ENCODE measurements at places on chromosomes 7 and 10.
A peak's percentile ranks its signal among the peaks of the same experiment; 100 is the strongest.

DNA sequence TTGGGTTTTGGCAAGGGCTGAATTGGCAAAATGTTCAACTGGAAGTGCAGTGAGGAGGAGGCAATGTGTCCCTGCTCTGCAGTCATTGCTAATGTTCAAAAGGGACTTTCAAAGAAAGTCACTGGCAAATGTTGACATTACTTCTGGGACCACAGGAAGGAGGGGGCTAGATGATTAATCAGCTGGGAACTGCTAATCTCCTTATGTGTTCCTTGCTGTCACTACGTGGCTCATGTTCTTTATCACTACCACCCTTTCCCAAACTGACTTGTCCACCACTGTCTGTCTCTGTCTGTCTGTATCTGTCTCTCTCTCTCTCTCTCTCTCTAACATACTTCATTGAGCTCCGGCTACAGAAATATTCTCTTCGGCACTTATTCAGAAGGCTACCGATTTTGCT lies 86.9 kb upstream of the MTPN start:
- DNase-seq, result no peak

DNA sequence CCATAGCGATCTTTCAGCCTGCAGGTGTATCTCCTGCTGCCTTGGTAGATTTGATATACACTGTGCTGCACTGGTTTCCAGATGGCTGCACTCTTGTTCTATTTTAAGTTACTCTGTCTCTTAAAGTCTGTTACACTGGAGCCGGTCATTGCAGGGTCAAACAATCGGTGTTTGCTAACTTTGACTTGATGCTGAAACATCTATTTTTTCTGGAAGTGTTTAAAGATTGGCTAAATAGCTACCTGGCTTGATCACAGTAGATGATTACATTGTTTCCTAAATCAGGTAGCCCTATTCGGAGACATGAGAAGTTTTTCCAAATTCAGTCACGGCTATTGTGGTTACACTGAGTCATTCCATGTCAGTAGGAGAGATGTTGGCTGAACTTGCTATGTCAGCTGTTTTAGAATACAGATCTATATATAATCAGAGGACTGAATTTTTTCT lies 574.8 kb downstream of the ETV1 start:
- DNase-seq, result no peak

DNA sequence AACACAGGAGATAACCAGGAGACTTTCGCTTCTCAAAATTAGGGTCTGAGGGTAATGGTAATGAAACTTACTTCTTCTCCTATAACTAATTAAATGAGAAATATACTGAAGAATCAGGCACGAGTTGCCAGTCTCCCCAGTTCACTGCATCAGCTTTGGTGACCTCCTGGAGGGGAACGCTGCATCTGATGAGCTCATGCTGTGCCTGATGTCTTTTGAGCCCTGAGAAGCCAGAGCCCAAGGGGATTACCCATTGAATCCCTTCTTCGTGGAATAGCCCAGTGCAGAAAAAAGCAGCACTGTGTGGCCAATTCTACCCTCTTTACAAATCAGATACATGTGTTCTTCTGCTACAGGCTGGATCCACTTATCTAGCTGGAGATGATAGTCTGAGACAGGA lies 45.1 kb downstream of the CYP2C9 start:
- DNase-seq, result peak; percentile 17

DNA sequence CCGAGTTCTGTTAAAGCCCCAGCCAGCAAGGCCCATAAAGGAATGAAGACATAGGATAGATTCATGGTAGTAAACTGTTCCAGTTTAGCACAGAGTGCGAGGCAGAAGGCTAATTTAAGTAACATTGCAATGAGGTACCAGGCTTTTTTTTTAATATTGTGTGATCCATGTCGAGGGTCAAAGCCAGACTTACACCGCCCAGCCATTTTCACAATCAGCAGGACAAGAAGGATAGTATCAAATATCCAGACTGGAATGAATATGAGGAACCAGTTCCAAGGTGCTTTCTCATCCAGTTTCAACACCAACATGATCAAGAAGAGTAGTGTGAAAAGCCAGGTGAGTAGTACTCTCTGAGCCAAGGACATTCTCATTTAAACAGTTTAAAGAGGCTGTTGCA lies 4.2 kb downstream of the TMEM60 start:
- DNase-seq, result no peak

DNA sequence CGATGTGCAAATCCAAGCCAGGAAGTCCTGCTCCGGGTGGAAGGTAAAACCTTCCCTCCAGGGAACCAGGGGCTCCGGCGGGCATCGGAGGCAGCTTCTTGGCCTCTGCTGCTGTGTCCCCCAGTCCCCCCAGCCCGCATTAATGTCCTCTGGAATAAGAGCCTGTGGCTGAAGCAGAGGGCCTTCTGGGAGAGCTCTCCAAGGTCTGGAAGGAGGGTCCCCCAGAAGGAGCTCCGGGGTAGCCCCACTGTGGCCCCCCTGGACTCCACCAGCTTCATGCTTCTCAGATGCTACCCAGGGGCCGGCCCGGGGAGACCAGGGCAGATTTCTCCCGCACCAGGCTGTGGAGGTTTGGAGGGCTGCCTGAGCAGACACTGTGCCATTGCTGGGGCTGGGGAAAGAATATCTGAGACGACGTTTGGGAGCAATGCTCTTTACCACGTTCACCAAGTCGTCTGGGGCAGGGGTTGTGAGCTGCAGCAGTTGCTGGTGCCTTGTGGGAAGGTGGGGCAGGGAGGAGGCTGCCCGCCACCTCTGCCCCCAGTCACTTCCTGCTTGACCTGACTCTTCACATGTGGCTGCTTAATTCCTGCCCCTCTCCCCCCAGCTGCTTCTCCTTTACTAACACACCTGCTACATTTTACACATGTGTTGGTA lies 8.3 kb downstream of the ZNF853 start:
- DNase-seq, result no peak

DNA sequence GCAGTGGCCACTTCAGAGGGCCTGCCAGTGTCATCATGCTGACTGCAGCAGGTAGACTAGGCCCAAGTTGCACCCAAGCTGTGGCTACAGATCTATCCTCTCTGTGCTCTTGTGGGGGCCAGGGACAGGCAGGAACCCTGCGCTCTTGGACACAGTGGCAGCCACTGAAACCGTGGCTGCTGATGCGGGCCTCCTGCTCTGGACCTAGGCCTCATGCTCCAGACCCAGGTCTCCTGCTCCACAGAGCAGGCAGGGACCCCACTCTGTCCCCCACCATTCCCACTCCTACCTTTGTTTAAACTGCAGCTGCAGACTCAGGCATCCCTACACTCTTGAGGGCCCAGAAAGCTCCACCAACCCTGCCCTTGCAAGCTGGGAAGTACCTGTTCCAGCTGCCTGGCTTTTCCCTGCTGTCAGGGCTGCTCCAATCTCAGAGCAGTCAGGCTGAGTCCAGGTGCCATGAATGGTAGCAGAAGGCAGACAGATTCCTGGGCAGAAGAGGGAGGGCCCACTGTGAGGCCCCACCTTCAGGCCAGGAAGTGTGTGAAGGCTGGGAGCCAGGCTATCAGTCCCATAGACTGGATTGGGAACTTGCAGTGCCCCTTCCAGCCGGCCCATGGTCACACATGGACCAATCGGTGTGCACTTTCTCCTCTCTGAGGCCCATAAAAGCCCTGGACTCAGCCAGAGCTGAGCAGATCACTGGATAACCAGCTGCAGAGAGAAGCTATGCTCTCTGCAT lies 634.0 kb upstream of the SEMA3D start:
- DNase-seq, result no peak

DNA sequence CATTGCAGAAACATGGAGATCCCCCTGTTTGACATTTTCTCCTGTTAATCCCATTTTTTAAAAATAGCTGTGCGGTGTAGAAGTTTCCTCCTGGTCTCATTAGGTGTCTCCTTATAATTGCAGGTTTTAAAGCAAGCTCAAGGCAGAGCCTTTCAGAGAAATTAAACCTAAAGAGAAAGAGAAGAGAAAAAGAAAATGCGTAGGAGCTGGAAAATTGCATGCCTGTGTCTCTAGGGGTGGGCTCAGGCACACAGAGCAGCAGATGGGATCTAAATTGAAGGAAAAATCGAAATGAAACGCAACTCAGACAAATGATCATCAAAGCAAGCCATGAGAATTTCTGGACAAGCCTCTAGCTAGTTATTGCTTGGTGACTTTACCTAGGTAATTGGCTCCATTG lies 40.1 kb downstream of the GPR26 start:
- DNase-seq, result no peak

DNA sequence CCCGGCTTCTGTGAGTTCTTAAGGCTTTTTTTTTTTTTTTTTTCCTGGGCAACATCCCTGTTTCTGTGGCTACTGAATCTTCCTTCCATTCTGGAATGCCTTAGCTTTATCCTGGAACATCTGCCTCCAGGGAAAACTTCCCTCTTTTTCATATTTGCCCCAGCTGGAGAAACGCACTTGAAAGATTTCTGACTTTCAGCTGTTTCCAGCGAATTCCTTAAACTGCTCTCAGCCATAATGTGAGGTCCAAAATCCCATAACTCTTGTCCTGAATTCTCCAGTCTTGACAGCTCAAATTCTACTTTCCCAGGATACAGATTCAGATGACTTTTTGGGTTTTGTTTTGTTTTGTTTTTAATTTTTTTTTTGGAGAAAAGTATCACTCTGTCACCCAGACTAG lies 263.6 kb upstream of the AUTS2 start:
- no peak for DNase-seq

- DNase-seq, result no peak
These were observed 1.8 kb upstream of the XPNPEP1 start for GRCh38 chr10:109924967-109925620.

GRCh38 chr7:47967123-47967522 lies 12.3 kb downstream of the HUS1 start:
- no peak for DNase-seq

GRCh38 chr7:78587443-78588044 lies 789.0 kb downstream of the PHTF2 start:
- no peak for DNase-seq

- no peak for DNase-seq
These were observed 20.4 kb upstream of the INPP5F start for GRCh38 chr10:119705434-119705831.

DNA sequence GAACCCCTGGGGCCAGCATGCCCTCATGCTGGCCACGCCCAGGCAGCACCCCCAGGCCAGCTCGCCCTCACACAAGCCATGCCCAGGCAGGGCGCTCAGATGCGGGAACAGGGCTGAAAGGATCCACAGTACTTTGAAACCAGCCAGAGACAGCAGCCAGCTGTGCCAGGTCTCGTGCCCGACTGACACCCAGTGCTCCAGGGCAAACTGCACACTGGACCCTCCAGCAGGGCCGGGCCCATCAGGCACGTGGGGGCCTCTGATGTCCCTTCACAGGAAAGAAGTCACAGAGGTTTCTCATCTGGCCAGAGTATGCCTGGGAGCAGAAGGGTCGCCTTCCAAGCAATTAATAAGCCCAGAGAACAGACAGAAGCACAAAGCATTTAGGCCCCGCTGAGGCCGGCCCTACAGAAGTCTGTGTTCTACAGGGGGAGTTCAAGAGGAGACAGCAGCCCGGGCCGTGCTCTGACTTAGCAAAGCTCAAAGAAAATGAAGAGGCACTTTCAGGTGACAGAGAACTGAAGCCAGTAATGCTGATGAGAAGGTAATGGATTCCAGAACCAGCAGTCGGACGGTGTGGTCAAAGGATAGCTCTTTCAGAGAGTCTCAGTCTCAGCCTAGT lies 21.4 kb downstream of the MAD1L1 start:
- DNase-seq, result peak; percentile 6

- DNase-seq, result peak; percentile 65
These were observed 610.4 kb downstream of the IPMK start for GRCh38 chr10:57657164-57657765.

- no peak for DNase-seq
These were observed 62.4 kb downstream of the HIBADH start for GRCh38 chr7:27600247-27600646.

- no peak for DNase-seq
These were observed 55.1 kb downstream of the CCDC3 start for GRCh38 chr10:12946372-12946771.

GRCh38 chr7:50022451-50022850 lies 70.6 kb downstream of the ZPBP start:
- no peak for DNase-seq

DNA sequence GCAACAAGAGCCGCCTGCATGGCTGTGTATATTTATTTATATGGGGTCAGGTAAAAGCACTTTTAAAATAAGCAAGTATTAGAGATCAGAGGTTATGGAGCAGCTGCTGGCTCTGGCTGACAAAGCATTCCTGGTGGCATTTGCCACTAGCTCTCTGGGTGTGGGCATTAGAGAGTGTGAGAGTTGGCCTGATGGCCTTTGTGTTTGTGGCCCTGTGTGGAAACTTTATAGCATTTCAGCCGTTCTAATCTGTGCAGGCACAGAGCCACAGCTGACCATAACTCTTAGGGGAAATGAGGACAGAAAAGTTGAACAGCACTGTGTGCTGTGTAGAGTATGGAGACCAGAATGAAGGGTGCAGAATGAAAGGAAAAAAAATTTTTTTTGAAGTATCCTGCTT lies 118.9 kb downstream of the AUTS2 start:
- no peak for DNase-seq

GRCh38 chr10:69451784-69452251 lies 553 bp downstream of the TSPAN15 start:
- DNase-seq, result no peak

GRCh38 chr10:101446947-101447346 lies 93.0 kb downstream of the BTRC start:
- no peak for DNase-seq

GRCh38 chr7:18536486-18536885 lies 40.9 kb downstream of the HDAC9 start:
- DNase-seq, result no peak

GRCh38 chr7:90777465-90777864 lies 181.3 kb downstream of the CDK14 start:
- no peak for DNase-seq

- DNase-seq, result no peak
These were observed 41.3 kb upstream of the OPN4 start for GRCh38 chr10:86613096-86613495.

DNA sequence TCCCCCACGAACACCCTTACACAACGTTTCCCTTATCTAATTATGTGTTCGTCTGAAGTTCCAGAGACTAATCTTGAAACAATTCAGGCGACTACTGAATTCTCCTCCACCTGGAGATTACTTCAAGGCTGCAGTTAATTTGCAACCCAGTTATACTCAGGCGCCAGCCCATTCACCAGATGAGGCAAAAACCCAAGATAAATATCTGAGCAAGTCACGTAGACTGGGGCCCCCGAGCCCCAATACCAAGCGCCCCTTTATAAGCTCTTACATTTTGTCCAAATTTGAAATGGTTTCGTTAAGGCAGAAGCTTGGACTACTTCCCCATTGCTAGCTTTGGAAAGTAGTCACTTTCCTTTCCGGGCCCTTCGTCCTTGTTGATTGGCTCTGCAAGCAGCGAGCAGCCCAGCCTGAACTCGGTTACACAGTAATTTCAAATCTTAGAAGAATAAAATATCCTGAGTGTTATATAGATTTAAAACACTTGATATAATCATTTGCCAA lies 1.2 kb downstream of the TPK1 start:
- no peak for DNase-seq

- DNase-seq, result no peak
These were observed 57.6 kb downstream of the CNNM2 start for GRCh38 chr10:102975483-102976379.

DNA sequence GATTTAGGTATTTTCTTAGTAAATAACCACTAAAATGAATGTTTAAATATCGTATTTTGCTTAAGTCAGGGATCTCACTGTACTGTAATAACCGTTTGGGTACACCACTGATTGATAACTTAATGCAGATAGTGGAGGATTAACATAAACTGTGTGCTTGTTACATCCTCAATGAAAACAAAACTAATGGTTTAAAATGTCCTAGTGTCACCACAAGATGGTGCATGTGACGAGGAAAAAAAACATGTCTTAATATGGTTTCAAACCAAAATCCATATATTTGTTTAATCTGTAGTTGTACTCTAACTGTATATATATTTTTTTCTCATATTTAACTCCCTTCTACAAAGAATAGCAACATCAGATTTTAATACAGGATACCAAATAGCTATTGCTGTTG lies 19.2 kb downstream of the ARMC10 start:
- DNase-seq, result no peak
